ENCODE measurements at places on chromosomes 12 and 14.
A peak's percentile ranks its signal among the peaks of the same experiment; 100 is the strongest.

- DNase-seq, result no peak
Observed at GRCh38 chr12:50514526-50515276, 9.9 kb downstream of the DIP2B start.

GRCh38 chr14:22518073-22518472 lies 71.0 kb downstream of the DAD1 start:
- no peak for DNase-seq

DNA sequence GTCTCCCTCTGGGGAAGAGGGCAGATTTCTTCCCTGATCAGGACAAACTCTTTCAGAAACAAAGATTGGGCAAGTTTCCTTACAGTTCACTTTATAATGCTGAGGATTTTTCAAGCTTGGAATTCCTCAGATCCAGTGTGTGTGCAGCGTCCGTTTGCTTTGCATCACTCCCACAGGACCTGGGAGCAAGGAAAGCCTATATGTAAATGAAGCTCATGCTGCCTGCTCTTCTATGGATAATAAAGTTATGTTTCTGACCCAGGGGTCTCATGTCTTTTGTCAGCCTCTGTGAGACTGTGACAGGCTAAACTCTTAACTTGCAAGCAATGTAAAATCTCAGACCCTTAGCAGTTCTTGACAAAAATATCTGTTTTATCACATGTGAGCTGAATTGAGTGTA lies 41.6 kb downstream of the TRHDE start:
- DNase-seq, result no peak

GRCh38 chr14:69694730-69695281 lies 72.1 kb upstream of the SRSF5 start:
- DNase-seq, result no peak

GRCh38 chr12:124030008-124030407 lies 57.0 kb downstream of the ZNF664 start:
- DNase-seq, result peak; percentile 23

- DNase-seq, result peak; percentile 42
Observed at GRCh38 chr14:39376667-39377403, 55.4 kb downstream of the FBXO33 start.

GRCh38 chr14:51716610-51717009 lies 64.9 kb downstream of the FRMD6 start:
- DNase-seq, result peak; percentile 41

DNA sequence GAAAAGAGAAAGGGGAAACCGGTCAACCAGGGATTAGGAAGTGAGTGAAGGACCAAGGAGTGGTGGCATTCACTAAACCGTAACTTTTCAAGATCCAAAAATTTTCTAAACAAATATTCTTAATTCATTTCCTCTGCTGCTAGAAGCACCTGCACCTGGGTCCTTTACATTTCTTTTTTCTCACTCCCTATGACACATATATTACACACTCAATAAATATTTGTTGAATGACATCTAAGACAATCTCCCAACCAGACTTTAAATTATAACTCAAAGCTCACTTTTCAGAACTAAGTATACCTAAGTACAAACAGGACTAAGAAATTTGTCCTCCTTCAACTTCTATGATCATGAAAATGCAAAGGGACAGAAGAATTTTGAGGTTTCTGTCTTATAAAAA lies 11.1 kb downstream of the TTC5 start:
- DNase-seq, result no peak

- DNase-seq, result no peak
Observed at GRCh38 chr14:24071836-24072430, 571 bp downstream of the CPNE6 start.

- no peak for DNase-seq
Observed at GRCh38 chr14:100777366-100777817, 48.5 kb upstream of the MEG3 start.

GRCh38 chr12:72136792-72137191 lies 135.4 kb upstream of the TRHDE start:
- no peak for DNase-seq

DNA sequence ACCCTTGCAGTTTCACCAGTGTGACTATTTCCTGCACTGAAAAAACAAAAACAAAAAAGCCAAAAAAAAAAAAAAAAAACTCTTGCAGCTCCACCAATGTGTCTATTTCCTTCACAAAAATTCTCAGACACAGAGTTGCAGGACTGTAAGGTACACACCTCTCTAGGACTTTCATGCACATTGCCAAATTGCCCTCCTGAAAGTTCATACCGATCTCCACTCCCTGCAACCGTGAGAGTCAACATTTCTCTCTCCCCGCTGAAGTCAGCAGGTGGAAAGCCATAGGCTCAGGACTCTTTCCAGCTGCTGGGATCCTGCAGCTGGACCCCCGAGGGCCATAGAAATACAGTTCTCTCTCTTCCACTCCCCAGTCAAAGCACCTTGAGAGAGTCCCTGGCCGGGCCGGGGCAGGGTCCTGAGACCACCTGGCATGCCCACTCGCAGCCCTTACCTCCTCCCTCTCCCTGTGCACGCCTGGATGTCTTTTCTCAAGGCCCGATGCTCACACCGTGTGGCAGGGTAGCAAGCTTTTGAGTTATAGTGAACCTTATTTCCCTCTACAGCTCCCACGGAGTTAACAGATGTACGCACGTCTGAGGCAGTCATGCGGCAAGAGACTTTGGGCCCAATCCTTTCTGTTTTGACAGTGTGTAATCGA lies 23.6 kb downstream of the MMAB start:
- no peak for DNase-seq

- peak; percentile 56 for DNase-seq
Observed at GRCh38 chr12:13101821-13102375, 1.6 kb downstream of the GSG1 start.

- no peak for DNase-seq
Observed at GRCh38 chr14:53824061-53824460, 132.6 kb downstream of the BMP4 start.
